Kidney (tissue), 22 donors: ENCODE measurements at places on chromosomes 3 and 15. TPM values are rescaled to one million over a fixed set of nuclear protein-coding genes. Genes with fewer than 3 reads are reported as not detected.

- no peak for DNase-seq
Observed at GRCh38 chr3:133954717-133955360, 59.2 kb upstream of the RAB6B start.

DNA sequence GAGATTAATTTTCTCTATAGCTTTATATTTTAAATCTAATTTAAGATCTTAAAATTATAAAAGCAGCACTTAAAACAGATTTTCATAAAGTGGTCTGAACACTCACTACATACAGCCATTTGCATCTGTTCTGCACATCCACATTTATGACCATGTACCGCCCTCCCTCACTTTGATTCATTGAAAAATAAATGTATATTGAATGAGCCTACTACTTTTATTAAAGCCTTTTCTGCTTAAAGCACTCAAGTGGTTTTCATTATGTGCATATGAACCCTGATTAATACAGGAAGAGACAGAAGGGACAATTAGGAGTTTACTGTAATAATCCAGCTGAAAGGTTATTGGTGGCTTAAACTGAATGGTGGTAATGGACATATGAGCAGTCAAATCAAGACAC, 129.4 kb downstream of the DLG1 start:
- no peak for DNase-seq

DNA sequence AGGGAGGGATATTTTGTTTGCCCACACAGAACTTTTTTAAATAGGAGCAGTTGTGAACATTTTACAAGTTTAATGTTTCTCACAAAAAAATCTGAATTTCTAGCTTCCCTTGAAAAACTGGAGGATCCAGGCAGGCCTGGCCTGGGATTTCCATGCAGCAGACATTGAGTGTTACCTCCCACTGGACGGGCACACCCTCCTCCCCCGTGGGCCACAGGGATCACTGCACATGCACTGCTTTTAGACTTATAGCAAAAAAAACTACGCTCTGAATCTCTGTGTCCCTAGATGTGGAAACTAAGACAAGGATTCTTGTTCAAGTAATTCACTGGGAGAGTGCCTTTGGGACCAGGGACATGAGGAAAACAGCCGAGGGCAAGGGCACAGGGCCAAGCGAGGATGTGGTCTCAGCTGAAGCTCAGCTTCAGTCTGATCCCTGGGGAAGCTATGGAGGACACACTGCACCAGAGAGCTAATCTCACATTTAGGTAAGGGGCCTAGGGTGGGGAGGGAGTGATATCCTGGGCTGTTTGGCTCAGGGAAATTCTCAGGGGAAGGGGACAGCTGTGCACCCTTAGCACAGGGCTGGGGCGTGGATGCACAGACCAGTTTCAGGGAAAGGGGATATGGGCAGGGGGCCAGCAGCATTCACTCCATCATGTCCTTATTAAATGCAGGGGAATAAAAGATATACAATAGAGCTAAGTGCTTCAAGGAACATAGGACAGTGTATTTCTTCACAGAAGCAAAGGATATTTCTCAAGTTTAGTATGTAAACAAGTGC, 46.0 kb downstream of the FSIP1 start:
- peak; percentile 21 for DNase-seq

DNA sequence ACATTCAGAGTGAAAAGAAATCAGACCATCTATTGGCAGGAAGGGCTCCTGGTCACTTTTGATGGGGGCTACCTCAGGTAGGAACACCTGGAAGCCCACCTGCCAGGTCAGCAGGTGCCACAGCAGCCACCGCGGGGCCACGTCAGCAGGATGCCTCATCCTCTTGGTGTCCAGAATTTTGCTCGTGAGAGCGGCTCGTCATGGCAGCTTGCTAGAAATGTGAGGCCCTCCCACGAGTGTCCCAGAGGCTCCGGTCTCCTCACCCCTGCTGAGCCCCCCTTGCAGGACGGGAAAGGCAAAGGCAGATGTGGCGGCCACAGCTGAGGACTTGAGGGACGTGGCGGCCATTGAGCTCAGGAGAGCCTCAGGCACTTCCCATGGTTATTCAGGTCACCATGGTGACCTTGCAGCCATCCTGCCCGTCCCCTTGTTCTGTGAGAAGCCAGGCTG, 129.4 kb downstream of the LRRK1 start:
- no peak for DNase-seq

GRCh38 chr15:89163271-89164055, 57.9 kb downstream of the RLBP1 start:
- DNase-seq: no peak

DNA sequence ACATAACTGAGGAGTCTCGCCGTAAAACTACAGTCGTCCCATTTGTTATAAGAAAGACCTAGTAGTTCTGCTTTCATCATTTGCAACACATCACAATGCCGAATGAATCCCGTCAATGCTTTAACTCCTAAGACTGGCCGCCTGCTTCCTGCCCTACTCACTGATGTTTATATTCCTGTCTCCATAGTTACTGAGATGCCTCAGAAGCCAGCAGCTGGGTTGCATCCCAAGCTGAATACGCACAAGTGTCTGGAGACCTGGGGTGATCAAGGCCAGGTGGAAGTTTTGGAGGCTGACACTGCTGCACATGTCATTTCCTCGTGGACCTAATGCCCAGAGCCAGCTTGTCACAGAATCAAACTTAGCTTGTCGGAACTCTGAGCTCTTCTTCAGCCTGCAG, 95.2 kb upstream of the UBE2E1 start:
- DNase-seq: peak; percentile 89

The PRR23A gene
- polyA plus RNA-seq: not detected
